ENCODE measurements at places on chromosomes 12 and 14.

DNA sequence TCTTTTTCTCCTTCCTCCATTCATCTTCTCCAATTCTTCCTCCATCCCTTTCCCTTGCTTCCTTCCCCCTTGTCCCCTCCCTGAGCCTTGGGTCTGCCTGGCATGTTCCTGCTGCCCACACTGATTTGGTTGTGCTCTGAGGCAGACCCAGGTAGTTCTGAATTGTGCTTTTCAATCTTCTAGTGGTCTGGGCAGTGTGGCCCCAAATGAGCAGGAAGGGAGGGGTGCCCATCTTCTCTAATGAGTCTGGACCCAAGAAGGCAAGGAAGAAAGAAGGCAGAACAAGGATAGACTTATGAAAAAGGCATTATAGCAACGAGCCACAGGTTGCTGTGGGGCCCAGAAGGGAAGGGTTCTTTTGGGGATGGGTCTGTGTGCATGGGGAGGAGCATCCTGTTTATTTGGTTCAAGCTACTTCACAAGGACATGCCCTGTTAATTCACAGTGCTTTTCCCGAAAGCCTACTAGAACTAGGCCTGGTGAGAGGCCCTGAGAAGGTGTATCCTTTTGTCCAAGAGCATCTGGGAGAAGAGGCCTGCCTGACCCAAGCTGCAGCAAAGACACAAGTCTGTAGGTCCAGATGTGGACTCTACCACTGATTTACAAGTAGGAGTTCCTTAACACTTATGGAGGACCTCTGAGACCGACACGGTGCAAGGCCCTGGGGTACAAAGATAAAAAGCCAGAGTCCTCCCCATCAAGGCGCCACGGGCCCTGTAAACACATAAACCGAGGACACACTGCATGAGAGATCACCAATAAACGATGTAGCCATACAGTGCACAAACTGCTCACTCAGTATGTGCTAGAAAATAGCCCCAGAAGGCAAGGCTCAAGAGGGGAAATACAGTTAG is 1.1 kb upstream of the SUSD6 start:
- no peak for DNase-seq

DNA sequence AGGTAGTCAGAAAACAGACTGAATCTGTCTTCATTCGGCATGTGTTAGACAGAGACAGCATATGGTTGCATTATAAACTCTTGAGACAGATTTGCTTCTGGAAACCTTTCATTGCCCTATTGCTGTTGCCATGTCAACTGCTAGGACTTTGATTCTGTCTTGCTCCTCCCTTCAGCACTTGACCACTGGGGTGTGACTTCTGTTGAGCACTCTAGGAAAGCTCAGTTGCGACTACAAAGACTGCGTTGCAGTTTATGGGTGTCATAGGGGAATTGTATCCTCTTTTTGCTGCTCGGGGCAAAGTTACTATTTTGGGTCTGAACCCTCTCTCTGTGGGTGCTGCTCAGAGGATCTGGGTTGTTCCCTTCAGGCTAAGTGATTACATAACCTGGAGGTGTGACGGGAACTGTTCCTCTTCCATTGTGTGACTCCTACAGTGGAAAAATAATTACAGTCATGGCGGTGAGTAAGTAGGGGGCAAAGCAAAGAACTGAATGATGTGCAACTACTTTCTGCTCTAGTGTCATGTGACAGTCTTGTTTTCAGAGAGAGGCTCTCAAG is 44.3 kb upstream of the TRIM9 start:
- DNase-seq, result no peak

DNA sequence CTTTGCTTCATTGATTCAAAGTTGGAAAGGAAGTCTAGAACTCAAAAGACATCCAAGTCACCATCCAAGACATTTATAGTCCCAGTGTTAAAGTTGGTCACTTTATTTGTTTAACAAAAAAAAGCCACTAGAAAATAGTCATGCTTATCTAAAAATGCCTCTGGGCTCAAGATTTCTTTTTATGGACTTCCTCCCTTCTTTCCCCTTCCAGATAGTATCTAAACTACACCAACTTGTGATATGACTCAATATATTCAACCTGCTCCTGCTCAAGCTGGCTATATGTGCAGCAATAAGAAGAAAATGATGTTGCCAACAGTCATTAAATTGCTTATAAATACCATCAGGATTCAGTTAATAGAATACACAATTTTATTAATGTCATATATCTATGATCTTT is 1177.1 kb downstream of the FLRT2 start:
- DNase-seq, result no peak

- DNase-seq, result no peak
These were observed 25.4 kb downstream of the BCL11B start for GRCh38 chr14:99246536-99247097.

DNA sequence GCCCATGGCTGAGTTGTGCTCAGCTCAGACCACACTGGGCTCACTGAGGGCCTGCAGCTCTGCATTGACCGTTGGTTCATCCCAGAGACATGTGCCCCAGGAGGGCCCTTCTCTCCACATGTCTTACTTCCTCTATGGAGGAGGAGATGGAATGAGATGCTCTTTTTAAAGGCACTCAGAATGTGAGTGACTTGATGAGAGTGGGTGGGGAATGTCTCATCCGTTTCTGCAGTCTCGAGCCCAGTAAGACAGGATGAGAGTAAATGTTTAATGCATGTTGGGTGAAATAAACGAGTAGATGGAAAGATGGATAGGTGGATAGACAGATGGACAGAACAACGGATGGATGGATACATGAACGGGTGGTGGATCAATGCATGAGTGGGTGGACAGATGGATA is 68.8 kb upstream of the NOS1 start:
- DNase-seq, result no peak

- no peak for DNase-seq
These were observed 66.3 kb downstream of the SRRM4 start for GRCh38 chr12:119047641-119048040.

- no peak for DNase-seq
These were observed 78.0 kb downstream of the DBX2 start for GRCh38 chr12:44972746-44973421.

GRCh38 chr12:94763462-94763861 is 113.1 kb upstream of the TMCC3 start:
- DNase-seq, result no peak

DNA sequence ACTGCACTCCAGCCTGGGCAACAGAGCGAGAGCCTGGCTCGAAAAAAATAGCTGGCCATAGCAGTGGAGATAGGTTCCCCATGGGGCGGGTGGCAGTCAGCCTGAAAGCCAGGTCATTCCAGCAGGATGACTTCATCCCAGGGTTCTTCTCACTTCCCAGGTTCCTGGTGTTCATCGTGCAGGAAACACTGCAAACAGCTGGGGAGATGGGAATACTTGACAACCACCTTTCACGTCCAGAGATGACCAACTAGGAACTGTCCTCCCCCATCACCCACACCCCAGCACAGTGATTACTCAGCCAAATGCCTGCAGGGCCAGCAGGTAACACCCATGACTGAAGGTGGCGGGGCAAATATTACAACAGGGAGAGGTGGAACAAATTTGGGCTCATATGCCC is 1.7 kb downstream of the VSIG10 start:
- DNase-seq, result no peak

DNA sequence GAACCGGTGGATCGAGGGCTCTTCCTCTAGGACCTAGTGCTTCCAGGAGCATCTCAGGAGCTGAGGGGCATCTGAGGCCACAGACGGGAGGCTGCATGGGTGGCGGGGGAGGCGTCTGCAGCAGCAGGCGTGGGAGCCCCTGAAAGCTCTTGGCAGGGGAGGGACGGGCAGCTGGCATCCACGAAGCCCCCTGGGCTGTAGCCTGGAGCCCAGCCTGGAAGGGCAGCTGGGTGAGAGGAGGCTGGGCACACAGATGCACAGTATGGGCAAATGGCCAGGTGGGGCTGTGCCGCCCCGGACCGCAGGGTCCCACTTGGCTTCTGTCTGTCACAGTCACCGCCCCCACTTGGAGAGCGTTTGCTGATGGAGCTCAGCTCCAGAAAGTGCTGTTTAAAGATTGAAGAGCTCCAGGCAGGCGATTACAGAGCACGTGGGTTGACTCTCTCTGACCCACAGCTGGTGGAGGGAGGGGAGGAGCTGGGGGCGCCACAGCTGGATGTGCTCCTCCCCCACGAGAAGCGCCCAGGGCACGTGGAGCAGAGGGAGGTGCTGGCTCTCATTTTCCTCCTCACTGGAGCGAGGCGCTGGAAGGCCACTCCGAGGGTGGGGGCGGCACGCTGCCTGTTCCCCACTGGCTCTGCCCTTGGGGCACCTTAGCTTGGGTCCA is 155.0 kb upstream of the C14orf180 start:
- DNase-seq, result no peak

DNA sequence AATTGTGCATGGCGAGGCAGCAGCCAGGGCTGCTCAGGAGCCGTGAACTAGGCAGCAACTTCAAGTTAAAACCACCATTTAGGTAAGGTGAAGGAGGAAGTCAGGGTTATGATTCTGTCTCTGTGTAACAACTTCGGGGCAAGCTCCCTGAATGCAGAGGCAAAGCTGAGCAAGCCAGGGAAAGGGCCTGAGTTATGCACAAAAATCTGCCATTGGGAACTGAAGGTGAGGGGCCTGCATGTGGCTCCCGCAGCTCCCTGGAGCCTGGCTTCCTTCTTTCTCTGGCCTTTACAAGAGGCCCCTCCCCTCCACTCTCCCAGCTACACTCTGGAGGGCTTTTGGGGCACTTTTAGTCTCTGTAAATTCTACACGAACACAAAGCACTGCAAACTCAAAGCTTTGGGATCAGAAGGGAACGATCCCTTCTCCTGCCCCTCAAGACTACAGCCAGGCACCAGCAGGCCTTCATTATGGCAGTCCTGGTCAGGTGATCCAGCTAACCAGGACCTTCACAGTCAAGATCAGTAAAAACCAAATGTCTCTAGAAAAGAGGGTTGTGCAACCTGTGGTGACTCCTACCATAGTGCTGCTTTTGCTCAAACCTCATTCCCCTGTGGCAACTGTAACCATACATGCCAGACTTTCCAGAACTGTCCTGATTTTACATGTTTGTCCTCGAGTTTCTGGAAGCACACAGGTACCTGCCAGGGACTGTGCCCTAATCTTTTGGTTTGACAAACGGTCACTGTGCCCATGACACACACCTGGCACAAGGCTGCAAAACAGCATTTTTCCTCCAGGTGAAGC is 67.2 kb upstream of the PTGR2 start:
- DNase-seq, result no peak

GRCh38 chr14:50943943-50944646 is at the start of gene PYGL:
Gene PYGL, minus strand, starts transcription at chr14:50944483. Its CDS starts 80 bp downstream, at chr14:50944403.
- no peak for DNase-seq

GRCh38 chr12:16766736-16767135 is 160.8 kb upstream of the LMO3 start:
- DNase-seq, result no peak

- DNase-seq, result no peak
These were observed 119.9 kb upstream of the PCED1B start for GRCh38 chr12:46959502-46959901.

DNA sequence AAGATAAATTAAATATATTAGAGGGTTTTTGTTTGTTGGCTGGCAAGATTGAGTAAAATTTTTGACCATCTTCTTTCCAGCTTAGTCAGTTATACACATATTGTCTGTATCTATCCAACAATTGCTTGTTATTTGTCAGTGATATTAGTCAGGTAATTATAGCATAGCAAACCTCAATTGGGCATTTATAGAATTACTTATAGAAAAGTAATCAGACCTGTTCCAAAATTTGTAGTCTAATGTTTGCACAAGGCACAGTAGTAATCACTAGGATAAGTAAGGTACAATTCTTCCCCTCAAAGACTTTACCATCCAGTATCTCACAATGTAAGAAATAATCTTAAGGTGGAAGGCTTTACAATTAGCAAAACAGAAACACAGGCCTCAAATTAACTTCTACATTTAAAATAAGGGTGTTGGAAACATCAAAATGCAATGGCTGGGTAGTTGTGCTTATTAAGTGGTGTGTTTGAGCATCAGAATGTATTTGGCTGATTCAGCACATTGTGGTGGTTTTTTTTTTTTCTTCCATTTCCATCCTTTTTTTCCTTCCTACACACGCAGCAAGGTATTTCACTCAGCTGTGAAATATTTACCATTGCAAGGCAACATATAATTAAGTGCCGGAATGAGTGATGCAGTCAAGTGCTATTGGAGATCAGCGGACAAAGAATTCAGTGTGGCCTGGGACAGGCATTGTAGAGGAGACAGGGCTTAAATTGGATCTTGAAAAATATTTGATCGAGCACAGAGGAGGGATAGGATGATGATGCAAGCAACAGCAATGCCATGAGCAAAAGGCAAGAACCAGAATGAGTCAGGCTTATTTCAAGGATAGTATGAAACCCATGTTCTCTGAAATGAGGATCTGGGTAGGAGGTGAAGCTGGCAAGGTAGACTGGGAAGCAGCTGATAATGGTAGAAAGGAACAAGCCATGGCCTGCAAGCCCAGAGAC is 178.2 kb downstream of the AKAP6 start:
- DNase-seq, result no peak

DNA sequence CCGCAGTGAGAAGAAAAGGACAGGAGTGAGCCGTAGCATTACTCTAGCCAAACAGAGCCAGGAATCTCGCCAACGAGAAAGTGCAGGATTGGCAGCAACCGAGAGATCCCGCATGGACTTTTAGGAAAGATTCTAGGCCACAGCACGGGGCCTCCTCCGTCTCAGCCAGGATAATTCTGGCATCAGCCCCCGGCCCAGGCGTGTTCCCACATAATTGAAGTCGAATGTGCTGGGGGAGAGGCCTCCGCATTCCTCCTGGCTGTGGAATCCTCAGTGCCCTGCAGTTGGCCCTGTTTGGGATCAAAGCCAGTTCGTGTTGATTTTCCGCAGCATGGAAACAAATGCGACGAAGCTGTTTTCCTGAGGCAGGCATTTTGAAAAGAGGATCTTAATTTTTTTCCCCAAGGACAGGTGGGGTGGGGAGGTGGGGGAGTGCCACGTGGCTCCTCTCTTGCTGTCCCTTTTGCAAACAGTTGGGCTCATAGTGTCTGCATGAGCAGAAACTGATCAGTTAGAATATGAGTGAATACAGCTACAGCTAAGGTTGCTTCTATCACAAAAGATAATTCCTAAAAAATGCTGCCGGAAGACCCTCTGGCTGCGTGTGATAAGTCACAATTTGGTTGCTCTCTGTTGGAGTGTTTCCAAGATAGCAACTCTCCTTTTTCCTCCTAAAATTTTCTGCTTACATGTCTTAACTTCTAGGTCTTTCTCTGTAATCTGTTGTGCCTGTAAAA is 37.3 kb upstream of the ATXN2 start:
- no peak for DNase-seq

GRCh38 chr14:29993143-29993542 is 65.5 kb upstream of the PRKD1 start:
- DNase-seq, result no peak

- DNase-seq, result no peak
These were observed 321.4 kb upstream of the LRFN5 start for GRCh38 chr14:41285186-41285748.

DNA sequence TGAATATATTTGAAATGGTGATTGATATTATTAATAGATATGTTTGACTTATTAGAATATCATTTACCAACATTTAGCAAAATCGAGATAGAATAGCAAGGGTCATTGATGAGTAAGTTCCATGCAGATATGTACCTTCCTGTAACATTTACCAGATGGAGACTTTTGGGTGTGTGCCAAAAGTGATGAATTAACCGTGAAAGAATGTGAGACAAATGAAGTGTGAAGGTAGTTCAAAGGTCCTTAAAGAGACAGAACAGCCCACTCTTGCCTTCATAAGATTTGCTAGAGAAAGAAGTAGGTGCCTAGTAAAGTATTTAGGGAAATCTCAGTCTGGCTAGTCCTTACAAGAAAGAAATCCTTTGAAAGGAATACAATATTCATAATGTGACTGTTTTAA is 45.5 kb downstream of the FGD4 start:
- DNase-seq, result no peak

Measured in stimulated activated CD4-positive, alpha-beta T cell treated with anti-CD3 and anti-CD28 coated beads, Interleukin-1b, Interleukin-23, amount 100 ng/mL, for 1 hour (primary cell).